ENCODE measurements at places on chromosomes 1 and 21. TPM values are rescaled to one million over a fixed set of nuclear protein-coding genes. Genes with fewer than 3 reads are reported as not detected.

Gene DNAJC8
- 57.5 TPM for total RNA-seq

Gene SLC35F3
- total RNA-seq = 23.3 TPM

Gene CSF3R
- total RNA-seq = not detected

Gene SPATC1L
- 0.26 TPM for total RNA-seq

Gene MOB3C
- 10.2 TPM for total RNA-seq

Gene FGR
- 0.50 TPM for total RNA-seq

Gene TRAF3IP3
- not detected for total RNA-seq

Gene BATF3
- not detected for total RNA-seq

Gene NEGR1
- total RNA-seq = 2.0 TPM

Gene CATSPERE
- 1.2 TPM for total RNA-seq

Gene CXADR
- total RNA-seq = 48.0 TPM

Gene ZNF281
- total RNA-seq = 42.2 TPM

Gene MCM3AP
- total RNA-seq = 89.5 TPM

Gene ELOVL1
- 34.7 TPM for total RNA-seq

Gene SPATA46
- total RNA-seq = not detected

Gene PERM1
- not detected for total RNA-seq

Gene MX2
- not detected for total RNA-seq

Gene ASAP3
- 22.0 TPM for total RNA-seq

Gene DEPDC1
- total RNA-seq = 0.67 TPM

Gene AK2
- 157 TPM for total RNA-seq

Gene PRAMEF18
- total RNA-seq = not detected

Gene TNNI3K
- not detected for total RNA-seq

Gene OLIG2
- total RNA-seq = not detected

Gene PALMD
- total RNA-seq = 36.7 TPM

Gene TIAM1
- total RNA-seq = 27.7 TPM

Gene AMY1C
- not detected for total RNA-seq

Gene NKAIN1
- total RNA-seq = under 0.01 TPM

Gene PGLYRP4
- total RNA-seq = 0.29 TPM

Gene LCE1C
- 11.1 TPM for total RNA-seq

Gene LTN1
- total RNA-seq = 34.2 TPM

Gene CYYR1
- total RNA-seq = 3.0 TPM

Gene SYT14
- total RNA-seq = 13.4 TPM

Gene VWA5B1
- total RNA-seq = not detected

Gene ACBD3
- total RNA-seq = 50.3 TPM

Gene IFNLR1
- 12.5 TPM for total RNA-seq

Gene SLC9C2
- not detected for total RNA-seq

Gene PCSK9
- 75.0 TPM for total RNA-seq

Gene CLCA4
- total RNA-seq = 2.8 TPM

Gene CFHR1
- not detected for total RNA-seq

Gene WNT4
- 0.33 TPM for total RNA-seq

Gene HSD3B1
- total RNA-seq = not detected

Gene RXFP4
- not detected for total RNA-seq

Gene ESPN
- 2.5 TPM for total RNA-seq

Gene RHEX
- total RNA-seq = not detected

Gene DYRK3
- total RNA-seq = 35.3 TPM

Gene CHI3L1
- total RNA-seq = not detected

Gene TFF2
- total RNA-seq = not detected

Gene PLA2G2F
- not detected for total RNA-seq

Gene FCAMR
- not detected for total RNA-seq

Gene PIGR
- total RNA-seq = 10.7 TPM

Gene PADI1
- 0.40 TPM for total RNA-seq

Gene RHOU
- 0.67 TPM for total RNA-seq

Gene F5
- total RNA-seq = not detected

Gene SELL
- not detected for total RNA-seq

Gene TTC24
- total RNA-seq = not detected

Gene RNF207
- 19.2 TPM for total RNA-seq

Gene PRRX1
- total RNA-seq = not detected

Gene GLRX2
- 6.7 TPM for total RNA-seq

Measured in mammary epithelial cell (primary cell).